Tibial nerve (tissue), 4 donors: ENCODE measurements at places on chromosomes 12 and 14. TPM values are rescaled to one million over a fixed set of nuclear protein-coding genes. Genes with fewer than 3 reads are reported as not detected.
A peak's percentile ranks its signal among the peaks of the same experiment; 100 is the strongest.

GRCh38 chr14:77000340-77001270 is 27.9 kb downstream of the IRF2BPL start:
- H3K4me1 ChIP-seq = peaks cover 2% of the 10 kb centered on the region
- no peaks in the 10 kb centered on the region for H3K27me3 ChIP-seq
- no peak for DNase-seq
- H3K27ac ChIP-seq = peak overlapping the region; percentile 18

GRCh38 chr14:20470603-20470901 is 1.3 kb downstream of the PNP start:
- peak overlapping the region; percentile 70 for H3K4me3 ChIP-seq
- H3K4me1 ChIP-seq = peaks cover 11% of the 10 kb centered on the region
- H3K27ac ChIP-seq = peak overlapping the region; percentile 91
- H3K27me3 ChIP-seq = no peaks in the 10 kb centered on the region
- no peaks in the 10 kb centered on the region for H3K36me3 ChIP-seq
- DNase-seq = no peak

DNA sequence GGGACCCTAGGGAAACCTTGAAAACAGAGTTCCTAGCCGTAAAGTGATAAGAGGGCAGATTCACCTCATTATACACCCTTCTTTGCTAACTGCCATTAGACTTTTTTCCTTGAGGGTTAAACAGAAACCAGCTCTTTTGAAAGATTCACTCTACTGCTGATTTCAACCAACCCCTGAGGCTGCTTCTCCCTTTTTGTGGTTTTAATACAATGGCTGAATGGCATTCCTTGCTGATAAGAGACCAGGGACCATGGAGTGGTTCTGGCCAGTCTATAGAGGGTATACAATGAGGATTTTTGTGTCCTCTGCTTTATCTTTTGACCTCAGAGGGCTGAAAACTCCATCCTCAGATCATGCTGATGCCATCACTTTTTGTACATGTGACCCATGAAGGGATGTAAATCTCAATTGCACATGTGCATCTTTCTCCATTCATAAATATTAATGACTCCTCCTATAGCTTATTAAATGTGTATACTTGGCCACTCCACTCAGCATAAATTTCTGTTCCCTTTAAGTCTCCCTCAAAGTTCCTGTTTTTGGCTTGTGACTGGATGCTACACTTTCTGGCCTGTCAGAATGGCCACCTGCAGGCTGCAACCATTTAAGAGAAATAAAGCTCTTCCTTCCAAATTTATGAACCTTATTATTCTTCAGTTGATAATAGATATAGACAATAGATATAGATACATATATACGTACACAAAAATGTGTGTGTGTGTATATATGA is 233.8 kb upstream of the SEL1L start:
- H3K4me3 ChIP-seq = no peak overlapping the region
- H3K27me3 ChIP-seq = no peaks in the 10 kb centered on the region
- no peak overlapping the region for H3K27ac ChIP-seq
- H3K4me1 ChIP-seq = no peaks in the 10 kb centered on the region
- no peak for DNase-seq

DNA sequence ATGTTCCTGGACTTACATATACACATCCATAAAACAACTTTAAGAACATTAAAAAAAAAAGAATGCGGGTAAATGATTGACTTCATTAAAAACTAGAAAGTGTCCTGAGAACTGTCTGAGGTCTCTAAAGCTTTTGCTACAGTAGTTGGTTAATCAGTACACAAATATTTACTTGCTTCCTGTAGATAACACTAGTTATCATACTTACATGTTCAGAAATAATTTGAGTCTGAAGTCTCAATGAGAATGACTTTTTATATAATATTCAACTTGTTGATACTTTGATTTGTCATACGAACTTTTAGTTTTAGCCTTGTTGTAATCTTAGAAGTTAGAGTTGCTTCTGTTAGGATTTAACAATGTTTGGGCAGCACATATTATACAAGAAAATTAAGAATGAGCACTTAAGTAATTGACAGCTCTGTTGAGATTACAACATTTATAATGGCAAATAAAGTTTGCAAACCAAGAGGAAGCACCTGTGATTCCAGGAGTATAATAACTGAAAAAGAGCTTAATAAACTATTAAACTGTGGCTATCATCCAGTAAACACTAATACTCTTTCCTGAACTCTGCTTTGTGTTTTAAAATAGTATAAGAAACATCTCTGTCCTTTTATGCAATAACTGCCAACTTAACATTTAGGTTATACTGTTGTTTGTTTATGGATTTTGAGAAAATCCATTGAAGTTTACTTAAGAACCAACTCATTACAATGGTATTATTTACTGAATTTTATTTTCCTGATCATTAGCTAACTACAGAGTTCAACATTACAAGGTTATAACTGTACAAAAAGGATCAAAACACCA is 131.7 kb downstream of the MIPOL1 start:
- no peaks in the 10 kb centered on the region for H3K4me1 ChIP-seq
- DNase-seq = no peak
- H3K4me3 ChIP-seq = no peak overlapping the region
- H3K27me3 ChIP-seq = no peaks in the 10 kb centered on the region
- H3K27ac ChIP-seq = no peak overlapping the region
- H3K36me3 ChIP-seq = no peaks in the 10 kb centered on the region

GRCh38 chr14:80906946-80907345 is 34.6 kb downstream of the CEP128 start:
- no peaks in the 10 kb centered on the region for H3K4me1 ChIP-seq
- H3K27me3 ChIP-seq = no peaks in the 10 kb centered on the region
- H3K27ac ChIP-seq = no peak overlapping the region

- H3K4me1 ChIP-seq = no peaks in the 10 kb centered on the region
- H3K27ac ChIP-seq = no peak overlapping the region
- no peak for DNase-seq
Measured at GRCh38 chr14:53214384-53214783, 61.3 kb upstream of the DDHD1 start.

GRCh38 chr12:26610774-26611173 is 222.2 kb downstream of the ITPR2 start:
- no peak for DNase-seq
- H3K27me3 ChIP-seq = no peaks in the 10 kb centered on the region
- no peak overlapping the region for H3K27ac ChIP-seq
- H3K4me3 ChIP-seq = no peak overlapping the region
- no peaks in the 10 kb centered on the region for H3K4me1 ChIP-seq

GRCh38 chr14:75917322-75917945 is 64.4 kb downstream of the TGFB3 start:
- no peaks in the 10 kb centered on the region for H3K27me3 ChIP-seq
- peaks cover 8% of the 10 kb centered on the region for H3K36me3 ChIP-seq
- no peak overlapping the region for H3K4me3 ChIP-seq
- H3K27ac ChIP-seq = no peak overlapping the region
- no peak for DNase-seq
- H3K4me1 ChIP-seq = no peaks in the 10 kb centered on the region

DNA sequence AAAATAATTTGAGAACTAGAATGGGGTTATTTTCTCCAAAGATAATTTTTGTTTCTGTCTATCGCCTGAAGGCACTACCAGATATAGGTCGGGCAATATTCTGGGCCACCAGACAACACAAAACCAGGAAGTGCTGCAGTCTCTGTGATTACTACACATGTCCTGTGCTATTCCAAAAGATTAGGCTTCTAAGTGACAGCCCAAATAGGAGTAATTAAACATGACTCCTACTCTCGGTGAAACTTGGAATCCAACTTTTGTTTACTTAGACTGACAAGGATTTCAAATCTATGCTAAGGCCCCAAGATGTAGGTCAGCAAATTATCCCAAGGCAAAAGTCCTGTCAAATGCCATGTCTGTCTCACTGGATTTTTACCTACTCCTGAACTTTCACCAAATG is 157.6 kb upstream of the LRFN5 start:
- no peaks in the 10 kb centered on the region for H3K27me3 ChIP-seq
- no peak overlapping the region for H3K27ac ChIP-seq
- H3K4me1 ChIP-seq = no peaks in the 10 kb centered on the region
- H3K4me3 ChIP-seq = no peak overlapping the region

- H3K27ac ChIP-seq = no peak overlapping the region
- H3K27me3 ChIP-seq = no peaks in the 10 kb centered on the region
- no peaks in the 10 kb centered on the region for H3K36me3 ChIP-seq
Measured at GRCh38 chr12:78531831-78532458, 332.6 kb upstream of the SYT1 start.

DNA sequence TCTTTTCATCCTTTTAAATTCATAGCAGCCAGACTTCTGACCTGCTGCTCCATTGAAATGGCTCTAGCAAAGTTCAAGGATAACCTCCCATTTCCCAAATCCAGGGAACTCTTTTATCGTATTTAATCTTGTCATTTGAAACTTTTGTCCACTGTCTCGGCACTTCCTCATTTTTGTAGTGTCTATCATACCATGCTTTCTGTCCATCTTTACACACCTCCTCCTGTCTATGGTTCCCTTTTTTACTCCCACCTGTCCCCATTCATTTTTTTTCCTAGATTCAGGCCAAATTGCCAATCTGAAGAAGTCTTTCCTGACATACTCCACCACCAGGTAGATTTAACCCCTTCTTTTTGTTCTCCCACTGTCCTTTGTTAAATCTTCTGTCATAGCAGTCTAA is 31.0 kb downstream of the NFYB start:
- peaks cover 19% of the 10 kb centered on the region for H3K36me3 ChIP-seq
- H3K27ac ChIP-seq = no peak overlapping the region
- H3K4me3 ChIP-seq = no peak overlapping the region

GRCh38 chr12:118377884-118378470 is 1.6 kb downstream of the SUDS3 start:
- H3K27me3 ChIP-seq = no peaks in the 10 kb centered on the region
- no peaks in the 10 kb centered on the region for H3K4me1 ChIP-seq
- H3K4me3 ChIP-seq = peak overlapping the region; percentile 91

GRCh38 chr12:78787576-78787975 is 77.0 kb upstream of the SYT1 start:
- peaks cover 12% of the 10 kb centered on the region for H3K4me1 ChIP-seq
- no peak overlapping the region for H3K4me3 ChIP-seq
- H3K36me3 ChIP-seq = no peaks in the 10 kb centered on the region
- DNase-seq = no peak
- H3K27ac ChIP-seq = no peak overlapping the region
- H3K27me3 ChIP-seq = no peaks in the 10 kb centered on the region

DNA sequence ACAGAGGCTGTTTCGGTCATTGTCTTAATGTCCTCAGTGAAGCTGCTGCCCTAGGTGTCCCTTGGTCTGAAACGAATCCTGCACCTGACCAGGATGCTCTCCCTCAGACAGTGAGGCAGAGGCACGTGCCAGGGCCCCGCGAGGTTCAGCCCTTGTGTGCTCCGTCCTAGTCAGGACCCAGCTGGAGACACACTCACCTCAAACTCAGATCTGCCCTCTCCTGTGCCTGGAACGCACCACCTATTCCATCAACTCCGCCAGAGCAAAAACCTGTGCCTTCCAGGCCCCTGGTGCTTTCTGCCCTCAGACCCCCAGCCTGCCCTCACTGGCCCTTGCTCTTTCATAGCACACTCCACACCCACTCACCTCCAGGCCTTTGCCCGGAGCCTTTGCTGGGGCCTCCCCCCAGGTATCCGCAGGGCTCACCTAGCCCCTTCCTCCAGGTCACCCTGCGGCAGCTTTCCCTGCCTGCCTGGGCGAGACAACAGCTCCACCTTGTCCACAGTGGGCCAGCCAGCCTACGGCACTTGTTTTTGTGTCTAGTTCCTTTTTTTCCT is 150.6 kb downstream of the BCL11B start:
- no peaks in the 10 kb centered on the region for H3K36me3 ChIP-seq
- no peak overlapping the region for H3K4me3 ChIP-seq
- no peak overlapping the region for H3K27ac ChIP-seq
- no peak for DNase-seq
- no peaks in the 10 kb centered on the region for H3K4me1 ChIP-seq

GRCh38 chr12:124295431-124296058 is 652 bp downstream of the RFLNA start:
- H3K4me3 ChIP-seq = peak overlapping the region; percentile 54
- no peak for DNase-seq
- H3K36me3 ChIP-seq = no peaks in the 10 kb centered on the region
- peaks cover 4% of the 10 kb centered on the region for H3K4me1 ChIP-seq
- peak overlapping the region; percentile 75 for H3K27ac ChIP-seq

GRCh38 chr12:116532986-116533342 is 26.2 kb upstream of the MAP1LC3B2 start:
- peak overlapping the region; percentile 59 for H3K4me3 ChIP-seq
- peaks cover 38% of the 10 kb centered on the region for H3K4me1 ChIP-seq
- no peaks in the 10 kb centered on the region for H3K27me3 ChIP-seq
- H3K27ac ChIP-seq = peak overlapping the region; percentile 76

DNA sequence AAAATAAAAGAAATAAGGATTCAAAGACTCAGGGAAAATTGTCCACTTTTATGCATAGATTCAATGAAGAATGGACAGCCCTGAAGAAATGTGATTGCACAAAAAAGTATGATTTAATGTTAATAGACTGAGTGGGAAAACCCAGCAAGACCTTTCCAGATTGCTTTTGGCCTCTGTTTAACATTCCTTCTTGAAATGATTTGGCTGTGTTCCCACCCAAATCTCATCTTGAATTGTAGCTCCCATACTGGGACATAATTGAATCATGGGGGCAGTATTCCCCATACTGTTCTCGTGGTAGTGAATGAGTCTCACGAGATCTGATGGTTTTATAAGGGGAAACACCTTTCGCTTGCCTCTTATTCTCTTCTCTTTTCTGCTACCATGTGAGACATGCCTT is 1316.9 kb upstream of the SEL1L start:
- H3K4me3 ChIP-seq = no peak overlapping the region
- H3K4me1 ChIP-seq = peaks cover 19% of the 10 kb centered on the region
- H3K27me3 ChIP-seq = no peaks in the 10 kb centered on the region
- no peak for DNase-seq

GRCh38 chr12:57491393-57492280 is 3.8 kb downstream of the MARS1 start:
- peaks cover 57% of the 10 kb centered on the region for H3K36me3 ChIP-seq
- peaks cover 19% of the 10 kb centered on the region for H3K4me1 ChIP-seq
- no peaks in the 10 kb centered on the region for H3K27me3 ChIP-seq
- no peak for DNase-seq
- no peak overlapping the region for H3K4me3 ChIP-seq
- H3K27ac ChIP-seq = no peak overlapping the region

GRCh38 chr14:99524091-99524661 is 43.0 kb downstream of the CCNK start:
- peaks cover 12% of the 10 kb centered on the region for H3K4me1 ChIP-seq
- H3K4me3 ChIP-seq = no peak overlapping the region
- H3K27me3 ChIP-seq = no peaks in the 10 kb centered on the region
- no peak for DNase-seq
- H3K27ac ChIP-seq = no peak overlapping the region

SYNE2 gene
- 283 TPM for total RNA-seq

SLCO1B1 gene
- not detected for total RNA-seq

CCDC177 gene
- total RNA-seq = not detected

OLR1 gene
- 1.8 TPM for total RNA-seq

DDN gene
- not detected for total RNA-seq

LALBA gene
- total RNA-seq = not detected

NFE2 gene
- total RNA-seq = not detected

FAM181A gene
- not detected for total RNA-seq

GRIP1 gene
- 3.0 TPM for total RNA-seq

CFAP251 gene
- 4.4 TPM for total RNA-seq

KCNH5 gene
- total RNA-seq = not detected

FOXG1 gene
- not detected for total RNA-seq

PLA2G1B gene
- total RNA-seq = not detected

RPGRIP1 gene
- total RNA-seq = 0.22 TPM

TAS2R20 gene
- 5.5 TPM for total RNA-seq

INHBC gene
- total RNA-seq = not detected

ATP5MC2 gene
- total RNA-seq = 206 TPM

OAS1 gene
- total RNA-seq = 9.6 TPM
